ENCODE measurements at places on chromosomes 7 and 10.

DNA sequence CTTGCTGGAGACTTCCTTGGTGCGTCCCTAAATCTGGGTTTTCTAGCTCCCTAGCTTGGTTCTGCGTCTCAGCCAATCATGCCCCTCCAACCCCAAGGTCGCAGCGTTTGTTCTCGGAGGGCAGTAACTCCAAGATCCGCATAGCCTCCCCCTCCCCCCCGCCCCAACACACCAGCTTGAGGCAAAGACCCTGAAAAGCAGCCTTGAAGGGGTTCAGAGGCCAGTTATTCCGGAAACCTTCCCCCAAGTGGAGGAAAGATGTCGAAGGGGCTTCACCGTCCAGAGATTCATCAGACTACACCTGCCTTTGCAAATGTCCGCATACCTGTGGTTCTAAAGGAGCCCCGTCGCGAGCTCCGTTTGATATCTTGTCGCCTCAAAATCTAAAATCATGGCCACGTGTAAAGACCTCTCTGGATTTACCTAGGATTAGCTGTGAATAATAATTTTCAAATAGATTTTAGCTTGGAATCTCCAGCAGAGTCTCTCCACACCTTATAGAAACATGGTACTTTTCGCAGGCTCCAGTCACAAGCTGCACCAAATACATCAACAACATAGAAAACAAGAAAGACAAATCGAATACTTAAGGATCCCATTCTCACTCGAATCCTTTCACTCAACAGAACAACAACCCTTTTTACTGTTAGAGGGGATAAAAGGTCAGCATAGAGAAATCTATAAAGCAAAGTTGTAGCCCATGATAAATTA, 7.9 kb downstream of the DLX6 start:
- no peaks in the 10 kb centered on the region for H3K36me3 ChIP-seq
- no peak overlapping the region for H3K4me3 ChIP-seq
- peak; percentile 21 for DNase-seq
- H3K27me3 ChIP-seq, result peaks cover 100% of the 10 kb centered on the region
- no peak overlapping the region for H3K27ac ChIP-seq

DNA sequence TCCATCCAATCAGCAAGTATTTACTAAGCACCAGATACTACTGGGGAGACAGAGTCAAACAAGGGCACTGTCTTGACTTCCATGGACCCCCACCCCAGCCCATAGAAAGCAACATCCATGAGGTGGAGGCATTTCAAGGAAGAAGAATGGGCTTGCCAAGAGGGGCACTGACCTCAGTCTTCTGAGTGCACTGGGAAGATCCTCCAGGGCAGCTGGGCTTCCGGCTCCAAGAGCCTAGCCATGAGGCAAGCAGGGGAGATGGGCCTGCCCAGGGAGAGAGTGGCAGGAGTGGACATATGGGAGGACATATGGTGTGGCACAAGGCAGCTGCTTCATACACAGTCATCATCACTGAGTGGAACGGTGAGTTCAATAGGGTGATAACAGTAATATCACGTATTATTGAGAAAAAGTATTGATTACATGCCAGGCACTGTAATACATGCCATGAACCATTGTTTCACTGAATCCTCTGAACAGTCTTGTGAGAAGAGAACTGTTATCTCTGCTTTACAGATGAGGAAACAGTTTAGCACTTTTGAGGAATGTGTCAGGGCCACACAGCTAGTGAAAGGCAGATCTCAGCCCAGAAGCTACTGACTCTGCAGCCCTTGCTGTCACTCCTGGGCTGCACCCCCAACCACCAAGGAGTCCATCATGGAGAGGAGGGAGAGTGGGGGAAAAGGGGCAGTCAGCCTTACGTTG, 331.7 kb upstream of the ZMIZ1 start:
- DNase-seq, result no peak
- H3K4me1 ChIP-seq, result peaks cover 1% of the 10 kb centered on the region
- no peak overlapping the region for H3K4me3 ChIP-seq

GRCh38 chr7:101667920-101668319, 38.8 kb upstream of the MYL10 start:
- H3K4me3 ChIP-seq, result no peak overlapping the region
- H3K27me3 ChIP-seq, result no peaks in the 10 kb centered on the region
- H3K27ac ChIP-seq, result no peak overlapping the region
- DNase-seq, result no peak
- H3K36me3 ChIP-seq, result no peaks in the 10 kb centered on the region
- no peaks in the 10 kb centered on the region for H3K4me1 ChIP-seq

GRCh38 chr7:82053453-82054032, 283.7 kb upstream of the HGF start:
- H3K27ac ChIP-seq, result no peak overlapping the region
- peaks cover 4% of the 10 kb centered on the region for H3K4me1 ChIP-seq
- H3K27me3 ChIP-seq, result no peaks in the 10 kb centered on the region
- no peak overlapping the region for H3K4me3 ChIP-seq

DNA sequence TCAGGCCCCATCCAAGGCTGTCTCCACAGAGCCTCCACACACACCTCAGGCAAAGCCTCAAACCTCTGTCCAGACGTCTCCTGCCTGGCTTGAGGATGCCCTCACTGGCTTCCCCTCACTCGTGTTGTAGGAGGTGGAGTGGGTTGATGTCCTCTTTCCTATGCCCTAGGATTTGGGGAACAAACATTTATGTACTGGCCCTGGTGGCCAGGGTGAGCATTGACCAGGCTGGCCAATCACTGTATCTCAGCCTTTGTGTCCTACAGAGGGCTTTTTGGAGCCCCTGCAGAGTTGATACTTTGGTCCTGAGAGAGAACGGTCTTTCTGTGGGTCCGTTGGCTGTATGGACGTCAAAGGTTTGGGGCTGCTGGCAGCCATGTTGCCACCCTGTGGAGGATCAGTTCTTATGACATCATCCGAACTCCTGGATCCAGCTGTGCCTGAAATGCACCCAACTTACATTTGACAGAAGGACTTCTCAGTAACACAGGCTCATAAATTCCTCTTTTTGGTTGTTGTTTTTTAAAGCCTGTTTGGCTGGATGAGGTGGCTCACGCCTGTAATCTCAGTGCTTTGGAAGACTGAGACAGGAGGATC, 2.3 kb upstream of the GRID2IP start:
- H3K4me1 ChIP-seq, result no peaks in the 10 kb centered on the region
- no peak overlapping the region for H3K4me3 ChIP-seq
- DNase-seq, result no peak
- no peak overlapping the region for H3K27ac ChIP-seq
- no peaks in the 10 kb centered on the region for H3K36me3 ChIP-seq

GRCh38 chr10:102761981-102762380, 18.2 kb downstream of the WBP1L start:
- no peaks in the 10 kb centered on the region for H3K36me3 ChIP-seq
- DNase-seq, result no peak
- no peak overlapping the region for H3K27ac ChIP-seq
- peaks cover 4% of the 10 kb centered on the region for H3K4me1 ChIP-seq

- H3K27ac ChIP-seq, result no peak overlapping the region
- H3K4me1 ChIP-seq, result no peaks in the 10 kb centered on the region
- H3K4me3 ChIP-seq, result no peak overlapping the region
- DNase-seq, result no peak
These were observed 23.6 kb downstream of the ASZ1 start for GRCh38 chr7:117403737-117404136.

DNA sequence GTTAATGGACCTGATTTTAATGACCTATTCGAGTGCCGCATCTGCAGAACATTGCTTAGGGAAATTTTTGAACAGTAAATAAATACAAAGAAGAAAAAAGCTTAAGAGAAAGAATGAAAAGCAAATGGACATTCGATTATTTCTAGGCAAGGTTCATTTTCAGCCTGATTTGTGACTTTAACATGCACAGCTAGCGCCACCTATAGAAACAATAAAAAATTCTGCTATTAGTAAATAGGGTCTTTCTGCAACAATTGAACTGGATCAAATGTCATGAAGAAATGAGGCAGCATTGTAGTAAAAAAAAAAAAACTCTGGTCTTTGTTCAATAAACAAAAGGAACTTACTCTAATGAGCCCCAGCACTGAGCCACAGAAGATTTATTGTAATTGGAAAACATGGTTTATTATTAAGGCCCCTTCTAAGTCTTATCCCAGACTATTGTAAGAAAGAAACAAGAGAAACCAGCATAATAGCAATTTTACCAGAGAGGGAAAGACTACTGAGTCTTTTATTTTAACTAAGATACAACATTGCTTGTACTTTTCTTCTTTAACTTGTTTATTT, 41.4 kb upstream of the GHITM start:
- no peaks in the 10 kb centered on the region for H3K36me3 ChIP-seq
- no peaks in the 10 kb centered on the region for H3K27me3 ChIP-seq
- H3K4me3 ChIP-seq, result no peak overlapping the region
- peak; percentile 15 for DNase-seq

DNA sequence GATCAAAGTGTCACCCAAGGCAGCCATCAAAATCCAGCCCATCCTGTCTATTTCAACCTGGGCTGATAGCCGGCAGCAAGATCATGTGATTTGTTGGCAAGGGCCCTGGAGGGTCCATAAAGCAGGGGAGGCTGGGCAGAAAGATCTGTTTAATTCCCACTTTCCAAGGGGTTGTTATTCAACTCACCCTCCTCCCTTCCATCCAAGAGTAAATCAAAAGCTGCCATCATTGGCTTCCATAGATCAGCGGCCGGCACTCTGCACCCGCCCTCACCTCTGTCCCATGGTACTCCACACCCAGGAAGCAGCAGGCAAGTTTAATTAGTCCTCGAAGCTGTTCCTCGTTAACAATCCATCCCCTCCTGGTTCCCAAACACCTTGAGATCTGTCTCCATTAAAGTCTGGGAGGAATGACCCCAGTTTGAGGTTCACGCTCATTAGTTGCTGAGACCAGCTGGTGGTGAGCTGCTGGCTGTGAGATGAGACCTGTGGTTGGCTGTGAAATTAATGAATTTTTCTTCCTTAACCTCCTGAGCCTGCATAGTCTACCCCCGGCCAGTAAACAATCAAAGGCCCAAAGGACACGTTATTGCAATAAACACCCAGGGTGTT, 120.6 kb upstream of the CHST15 start:
- no peak for DNase-seq
- no peaks in the 10 kb centered on the region for H3K27me3 ChIP-seq
- peaks cover 2% of the 10 kb centered on the region for H3K4me1 ChIP-seq
- no peak overlapping the region for H3K4me3 ChIP-seq
- H3K27ac ChIP-seq, result no peak overlapping the region
